ENCODE measurements at places on chromosomes 2 and 18.
A peak's percentile ranks its signal among the peaks of the same experiment; 100 is the strongest.

DNA sequence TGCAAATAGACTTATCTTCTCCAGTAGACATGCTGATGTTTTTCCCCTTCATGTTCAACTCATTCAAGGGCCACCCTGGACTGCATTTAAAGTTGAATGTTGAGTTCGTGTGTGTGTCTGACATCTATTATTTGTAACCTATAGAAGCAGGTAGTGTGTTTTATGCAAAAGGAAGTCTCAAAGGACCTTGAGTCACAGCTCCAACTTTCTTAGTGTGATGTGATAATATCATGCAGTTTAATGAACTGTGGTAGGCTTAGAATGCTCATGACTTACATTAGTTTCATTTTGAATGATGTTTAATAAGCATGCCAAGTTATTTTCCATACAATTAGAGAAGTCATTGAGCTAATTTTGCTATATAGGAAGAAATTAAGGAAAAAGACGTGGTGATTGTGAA is 67.9 kb downstream of the CERS6 start:
- no peak for DNase-seq

GRCh38 chr2:101682311-101682710 is 15.2 kb upstream of the MAP4K4 start:
- no peak for DNase-seq

GRCh38 chr2:62363166-62363565 is 142.8 kb downstream of the TMEM17 start:
- DNase-seq = no peak

- DNase-seq = no peak
Observed at GRCh38 chr2:241031436-241032165, 33.2 kb downstream of the SNED1 start.

DNA sequence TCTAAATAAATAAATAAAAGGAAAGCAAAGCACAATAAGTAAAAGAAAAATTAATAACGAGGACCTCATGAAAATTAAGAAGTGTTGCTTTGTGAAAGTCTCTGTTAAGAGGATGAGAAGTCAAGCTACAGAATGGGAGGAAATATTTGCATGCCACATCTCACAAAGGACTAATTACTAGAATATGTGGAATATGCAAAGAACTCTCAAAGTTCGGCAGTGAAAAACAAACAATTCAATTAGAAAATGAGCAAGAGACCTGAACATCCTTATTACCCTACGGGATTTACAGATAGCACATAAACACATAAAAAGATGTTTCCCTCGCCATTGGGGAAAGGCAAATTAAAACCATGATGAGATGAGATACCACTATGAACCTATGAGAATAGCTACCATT is 23.3 kb downstream of the CYP26B1 start:
- peak; percentile 27 for DNase-seq

Data from fibroblast of lung (primary cell).